ENCODE measurements at places on chromosomes 13 and 19.

- no peak for DNase-seq
Measured at GRCh38 chr19:5048727-5049553, 80.0 kb downstream of the KDM4B start.

DNA sequence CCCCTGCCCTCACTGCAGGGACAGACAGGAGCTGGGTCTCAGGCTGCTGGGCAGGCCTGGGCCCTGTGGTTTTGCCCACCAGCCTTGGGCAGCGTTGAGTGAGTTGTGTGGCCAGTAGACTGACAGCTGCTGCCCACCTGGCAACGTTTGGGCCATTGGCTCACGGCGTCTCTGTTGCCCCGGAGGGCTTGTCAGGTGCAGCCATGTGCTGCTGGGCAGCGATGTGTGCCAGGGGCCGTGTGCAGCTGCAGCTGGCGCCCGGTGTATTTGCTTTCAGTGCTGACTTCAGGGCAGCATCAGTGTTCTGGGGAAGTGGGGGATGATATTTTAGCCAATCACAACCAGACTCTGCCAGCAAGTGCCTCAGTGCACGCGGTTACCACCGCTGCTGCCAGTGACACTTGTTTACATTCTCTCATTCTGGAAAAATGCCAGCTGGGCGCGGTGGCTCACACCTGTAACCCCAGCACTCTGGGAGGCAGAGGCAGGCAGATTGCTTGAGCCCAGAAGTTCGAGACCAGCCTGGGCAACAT lies 10.6 kb downstream of the FZR1 start:
- DNase-seq, result peak; percentile 16

- DNase-seq, result no peak
Measured at GRCh38 chr13:113292021-113292862, 4.8 kb upstream of the LAMP1 start.

DNA sequence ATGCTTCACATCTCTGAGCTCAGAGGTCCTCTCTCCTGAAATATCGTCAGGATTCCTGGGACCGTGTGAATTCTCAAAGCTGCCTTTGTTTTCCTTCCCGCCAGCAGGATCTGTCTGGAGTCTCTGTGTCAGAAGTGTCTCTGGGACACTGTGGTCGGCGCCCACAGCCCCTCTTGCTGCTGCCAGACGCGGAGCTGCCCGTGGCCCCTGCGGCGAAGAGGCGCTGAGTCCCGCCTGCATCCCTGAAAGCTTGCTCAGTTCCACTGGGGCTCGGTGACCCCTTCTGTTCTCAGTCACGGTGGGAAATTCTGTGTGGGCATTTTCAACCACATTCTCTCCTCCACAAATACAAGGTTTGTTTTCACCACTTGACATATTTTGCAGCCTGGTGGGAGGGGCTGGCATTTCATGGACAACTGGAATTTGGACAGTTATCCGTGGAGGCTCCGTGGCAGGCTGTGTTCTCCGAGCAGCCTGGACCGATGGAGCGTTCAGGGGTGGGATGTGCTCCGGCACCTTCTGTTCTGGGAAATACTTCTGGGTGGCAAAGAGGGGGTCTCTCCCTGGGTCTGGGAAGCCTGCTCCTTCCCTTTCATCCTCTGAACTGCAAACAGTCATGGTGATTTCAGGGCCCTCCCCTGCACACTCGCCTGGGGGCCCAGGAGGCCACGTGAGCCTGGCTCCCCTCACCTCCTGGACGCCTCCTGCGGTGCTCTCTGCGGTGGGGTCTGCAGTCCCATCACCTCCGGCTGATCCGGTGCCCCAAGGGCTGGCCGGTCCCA lies 42.6 kb upstream of the GRTP1 start:
- DNase-seq, result no peak

GRCh38 chr19:10219678-10220077 lies 11.5 kb downstream of the S1PR2 start:
- DNase-seq, result no peak

GRCh38 chr19:30106417-30107095 lies 164.5 kb downstream of the URI1 start:
- DNase-seq, result no peak

- DNase-seq, result no peak
Measured at GRCh38 chr13:59103004-59103768, 1060.5 kb downstream of the DIAPH3 start.

DNA sequence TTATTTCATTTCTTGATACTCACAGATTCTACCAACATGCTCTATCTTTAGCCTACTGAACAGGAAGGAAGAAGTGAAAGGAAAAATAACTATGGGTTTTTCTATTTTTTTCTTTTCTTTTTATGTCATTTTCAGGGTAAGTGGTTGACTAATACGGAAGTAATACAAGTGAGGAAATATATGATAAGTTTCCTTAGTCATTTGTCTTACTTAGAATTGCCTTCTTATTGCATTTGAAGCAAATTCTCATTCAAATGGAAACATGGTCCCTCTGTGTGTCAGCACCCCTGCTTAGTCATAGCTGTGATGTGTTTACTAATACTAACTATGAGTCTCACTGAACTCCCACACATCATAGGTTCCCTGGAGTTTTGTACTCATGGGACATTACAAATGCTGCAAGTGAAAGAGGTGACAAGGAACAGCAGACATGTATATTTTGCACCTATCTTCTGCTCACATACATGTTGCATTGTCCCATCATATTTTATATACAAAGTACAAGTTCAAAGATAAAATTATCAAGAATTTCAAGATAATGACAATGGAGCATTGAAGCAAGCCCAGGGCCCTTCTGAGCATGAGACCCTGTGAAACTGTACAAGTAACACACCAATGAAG lies 60.1 kb downstream of the DCT start:
- no peak for DNase-seq

DNA sequence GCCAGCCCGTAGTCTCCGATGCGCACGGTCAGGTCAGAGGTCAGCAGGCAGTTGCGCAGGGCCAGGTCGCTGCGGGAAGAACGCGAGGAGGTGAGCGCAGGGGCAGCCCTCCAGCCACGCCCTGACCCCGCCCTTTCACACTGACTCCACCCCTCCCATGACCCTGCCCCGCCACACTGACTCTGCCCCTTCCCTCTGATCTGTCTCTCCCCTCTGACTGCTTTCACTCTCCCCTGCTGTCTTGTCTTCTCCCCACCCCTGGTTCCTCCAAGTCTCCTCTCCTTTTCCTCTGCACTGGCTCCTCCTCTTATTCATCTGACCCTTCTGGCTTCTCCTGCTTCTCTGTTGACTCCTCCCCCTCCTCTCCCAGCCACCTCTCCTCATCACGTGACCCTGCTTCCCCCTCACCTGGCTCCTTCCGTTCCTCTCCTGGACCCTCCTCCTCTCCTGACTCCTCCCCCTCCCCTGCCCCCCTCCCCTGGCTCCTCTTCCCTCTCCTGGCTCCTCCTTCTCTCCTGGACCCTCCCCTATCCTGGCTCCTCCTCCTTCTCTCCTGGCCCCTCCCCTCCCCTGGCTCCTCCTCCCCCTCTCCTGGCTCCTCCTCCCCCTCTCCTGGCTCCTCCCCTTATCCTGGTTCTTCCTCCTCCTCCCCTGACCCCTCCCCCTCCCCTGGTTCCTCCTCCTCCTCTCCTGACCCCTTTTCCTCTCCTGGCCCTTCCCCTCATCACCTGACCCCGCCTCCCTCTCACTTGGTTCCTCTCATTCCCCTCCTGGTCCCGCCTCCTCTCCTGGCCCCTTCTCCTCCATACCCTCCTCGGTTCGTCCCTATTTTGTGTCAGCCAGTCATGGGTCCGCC lies 9.9 kb downstream of the LMTK3 start:
- DNase-seq, result no peak

- DNase-seq, result no peak
Measured at GRCh38 chr13:99796175-99796819, 175.3 kb downstream of the ZIC5 start.

GRCh38 chr19:5804516-5805461 lies at the start of gene NRTN:
TSS of gene NRTN (plus strand) at chr19:5805067. CDS start at chr19:5824166, 19,099 bp downstream.
- peak; percentile 33 for DNase-seq

DNA sequence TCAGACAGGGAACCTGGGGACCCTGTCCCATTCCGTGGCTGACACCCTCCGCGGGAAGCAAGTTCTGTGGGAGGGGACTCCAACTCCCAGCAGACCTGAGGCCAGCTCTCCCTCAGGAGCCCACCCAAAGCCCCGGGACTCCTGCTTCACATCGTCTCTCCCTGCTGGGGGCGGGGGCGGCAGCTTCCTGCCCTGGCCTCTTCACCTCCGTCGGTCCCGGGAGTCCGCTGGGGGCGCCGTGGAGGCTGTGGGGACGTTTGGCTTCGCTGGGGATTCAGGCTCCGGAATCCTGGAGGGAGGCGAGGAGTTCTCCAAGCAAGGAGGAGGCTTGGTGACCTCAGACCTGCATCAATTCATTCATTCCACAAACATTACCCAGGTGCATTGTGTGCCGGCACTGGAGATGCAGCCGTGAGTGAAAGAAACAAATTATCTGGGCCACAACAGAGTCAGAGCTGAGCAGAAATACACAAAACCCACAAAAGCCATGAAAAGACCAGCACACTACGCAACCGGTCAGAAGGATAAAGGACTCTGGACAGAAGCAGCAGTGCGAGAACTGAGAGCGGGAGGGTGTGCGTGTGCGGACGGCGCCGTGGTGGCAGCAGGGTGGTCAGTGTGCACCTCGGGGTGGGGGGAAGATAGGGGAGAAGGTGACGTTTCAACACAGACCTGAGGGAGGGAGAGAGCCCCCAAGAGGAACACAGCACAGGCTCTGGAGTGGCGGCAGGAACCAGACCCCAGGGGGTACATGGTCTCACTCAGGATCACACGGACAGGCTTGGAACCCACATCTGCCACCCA lies 19.0 kb downstream of the EPS8L1 start:
- DNase-seq, result no peak

DNA sequence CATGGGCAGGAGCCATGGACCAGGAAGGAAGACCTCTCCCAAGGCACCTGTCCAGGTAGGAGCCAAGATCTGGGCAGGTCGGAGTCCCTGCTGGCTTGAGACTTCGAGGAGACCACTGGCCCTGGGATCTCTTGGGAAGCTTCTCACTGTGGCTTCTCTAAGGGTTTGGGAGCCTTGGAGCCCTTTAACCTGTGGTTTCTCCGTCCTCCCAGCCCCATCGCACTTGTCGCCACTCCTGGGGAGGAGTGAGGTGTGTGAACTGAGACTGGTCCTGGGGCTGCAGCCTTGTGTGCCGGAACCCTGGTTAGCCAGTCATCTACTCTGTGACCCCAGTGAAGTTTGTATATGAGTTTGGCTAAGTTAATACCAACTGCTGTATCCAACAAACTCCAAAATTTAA lies 8.2 kb downstream of the ZNF805 start:
- no peak for DNase-seq

- no peak for DNase-seq
Measured at GRCh38 chr13:105497597-105497996, 1037.9 kb downstream of the EFNB2 start.

- no peak for DNase-seq
Measured at GRCh38 chr19:17604372-17605025, 49.0 kb downstream of the COLGALT1 start.

GRCh38 chr19:41193430-41194156 lies 574 bp downstream of the CYP2S1 start:
- DNase-seq, result no peak

DNA sequence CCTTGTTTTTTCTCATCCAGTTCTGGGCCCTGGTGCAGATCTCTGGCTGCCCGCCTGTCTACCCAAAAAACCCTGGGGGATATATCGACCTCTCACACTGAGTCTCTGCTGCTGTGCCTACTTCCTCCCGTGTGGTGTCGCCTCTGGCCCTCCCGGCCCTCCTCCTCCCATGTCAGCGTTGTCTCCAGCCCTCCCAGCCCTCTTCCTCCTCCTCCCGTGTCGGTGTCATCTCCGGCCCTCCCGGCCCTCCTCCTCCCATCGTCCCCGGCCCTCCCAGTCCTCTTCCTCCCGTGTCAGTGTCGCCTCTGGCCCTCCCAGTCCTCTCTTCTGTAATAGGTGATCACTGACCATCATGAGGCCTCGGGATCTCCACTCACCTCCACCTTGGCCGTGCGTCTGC lies 81.8 kb downstream of the GPR12 start:
- DNase-seq, result no peak

DNA sequence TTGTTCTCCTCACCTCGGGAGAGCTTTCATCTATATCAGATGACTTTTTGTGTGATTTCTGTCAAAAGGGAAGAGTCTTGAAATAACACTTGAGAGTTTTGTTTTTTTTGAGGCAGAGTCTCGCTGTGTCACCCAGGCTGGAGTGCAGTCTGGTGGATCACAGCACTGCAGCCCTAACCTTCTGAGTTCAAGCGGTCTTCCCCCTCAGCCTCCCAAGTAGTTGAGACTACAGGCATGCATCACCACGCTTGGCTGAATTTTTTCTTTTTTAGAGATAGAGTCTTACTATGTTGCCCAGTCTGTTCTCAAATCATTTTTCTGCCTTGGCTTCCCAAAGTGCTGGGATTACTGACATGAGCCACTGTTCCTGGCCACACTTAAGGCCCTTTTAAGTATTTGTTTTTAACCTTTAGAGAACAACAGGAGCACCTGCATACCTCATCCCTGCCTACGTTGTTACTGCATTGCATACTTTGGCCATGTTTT lies 11.4 kb downstream of the NDFIP2 start:
- no peak for DNase-seq

DNA sequence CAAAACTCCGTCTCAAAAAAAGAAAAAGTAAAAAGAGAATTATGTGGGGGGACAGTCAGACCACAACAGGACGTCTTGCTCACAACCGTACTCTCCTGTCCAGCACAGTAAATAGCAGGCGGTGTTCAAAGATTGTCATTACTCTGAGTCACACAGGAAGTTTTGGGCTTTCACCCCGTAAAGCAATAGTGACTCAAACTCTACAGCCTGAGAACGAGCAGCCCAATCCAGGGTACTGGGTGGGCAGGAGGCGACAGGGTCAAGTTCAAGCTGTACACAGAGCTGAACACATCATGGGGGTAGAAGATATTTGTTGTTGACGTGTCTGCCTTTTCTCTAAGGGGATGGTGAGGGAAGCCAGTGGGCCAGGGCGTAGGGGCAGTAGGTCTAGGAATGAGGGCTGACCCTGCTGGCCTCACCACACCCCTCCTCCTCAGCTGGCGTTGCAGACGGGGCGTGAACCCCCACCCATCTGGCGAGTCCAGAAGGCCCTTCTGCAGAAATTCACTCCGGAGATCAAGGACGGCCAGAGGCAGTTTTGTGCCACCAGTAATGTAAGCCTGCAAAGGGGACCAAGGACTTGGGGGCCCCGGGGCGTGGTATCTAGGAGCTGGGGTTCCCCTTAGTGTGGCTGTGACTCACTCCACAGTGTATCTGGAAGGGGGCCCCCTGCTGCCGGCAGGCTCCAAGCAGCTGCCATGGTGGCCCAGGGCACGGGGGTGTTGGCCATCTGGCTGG lies 23.3 kb downstream of the PRR12 start:
- no peak for DNase-seq

GRCh38 chr13:92221916-92222315 lies 823.5 kb downstream of the GPC5 start:
- DNase-seq, result no peak

- no peak for DNase-seq
Measured at GRCh38 chr13:111407381-111408131, 87.1 kb downstream of the TEX29 start.

DNA sequence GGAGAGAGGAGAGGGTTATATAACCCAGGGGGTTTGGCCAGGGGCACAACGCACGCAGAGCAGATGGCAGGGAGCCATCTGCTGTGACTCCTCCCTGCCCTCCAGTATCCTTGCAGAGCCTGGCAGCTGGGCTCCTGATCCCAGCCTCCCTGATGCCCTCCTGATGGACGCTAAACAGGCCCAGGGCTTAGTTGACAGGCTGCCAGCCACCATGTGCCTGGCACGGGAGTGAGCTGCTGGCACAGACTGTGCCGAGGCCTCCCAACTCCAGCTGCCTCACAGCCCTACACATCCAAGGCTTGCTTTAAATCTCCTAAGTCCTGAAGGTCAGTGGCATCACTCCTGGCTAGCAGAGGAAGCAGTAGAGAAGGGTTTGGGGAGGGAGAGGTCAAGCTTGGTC lies 16.7 kb downstream of the SYDE1 start:
- no peak for DNase-seq

Measured in activated CD8-positive, alpha-beta memory T cell treated with anti-CD3 and anti-CD28 coated beads for 1 hour (primary cell).